ENCODE measurements at places on chromosomes 12 and 14.

- DNase-seq: no peak
These were observed 378.0 kb downstream of the FOXG1 start for GRCh38 chr14:29144621-29145020.

GRCh38 chr14:96051231-96051630, 12.1 kb downstream of the C14orf132 start:
- no peak for DNase-seq

- DNase-seq: no peak
These were observed 577.6 kb downstream of the NRXN3 start for GRCh38 chr14:78747813-78748212.

DNA sequence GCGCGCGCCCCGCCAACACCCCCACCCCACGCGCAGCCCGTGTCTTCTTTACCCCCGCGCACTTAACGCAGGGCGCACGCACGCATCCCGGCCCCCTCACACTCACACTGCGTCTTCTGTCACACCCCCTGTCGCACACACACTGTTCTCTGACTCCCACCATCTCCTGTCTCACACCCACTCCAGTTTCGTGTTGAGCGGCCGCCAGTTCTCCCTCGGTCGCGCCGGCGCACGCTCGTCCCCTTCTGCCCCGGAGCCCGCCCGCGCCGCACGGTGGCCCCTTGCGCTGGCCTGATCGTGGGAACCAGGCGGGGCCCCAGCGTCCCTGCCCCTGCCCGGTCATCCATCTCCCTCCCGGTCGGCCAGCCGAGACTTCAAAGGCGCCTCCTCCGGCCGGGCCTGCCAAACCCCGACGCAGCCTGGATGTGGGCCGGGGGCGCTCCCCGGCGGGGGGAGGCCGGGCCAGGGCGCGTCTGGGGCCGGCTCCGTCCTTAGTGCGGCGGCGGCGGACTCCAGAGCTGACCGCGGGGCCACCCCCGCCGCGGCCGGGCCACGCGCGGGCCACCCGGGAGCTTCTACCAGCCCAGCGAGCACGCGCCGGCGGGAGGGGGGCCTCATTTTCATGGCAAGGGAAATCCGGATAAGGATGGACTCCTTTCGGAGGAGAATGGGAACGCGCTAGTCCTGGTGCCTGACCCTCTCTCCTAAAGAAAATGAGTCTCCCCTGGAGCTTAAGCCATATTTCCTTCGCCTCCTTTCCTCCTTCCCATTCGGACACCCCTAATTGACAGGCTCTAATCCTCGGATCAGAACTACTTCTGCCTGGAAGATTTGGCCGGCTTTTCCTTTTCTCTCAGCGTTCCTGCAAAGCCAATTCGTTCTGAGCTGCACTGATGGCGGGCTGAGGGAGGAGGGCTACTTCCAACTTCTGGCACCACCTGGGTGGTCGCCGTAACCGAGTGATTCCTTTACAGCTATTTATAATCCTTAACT, 82.0 kb upstream of the HMGA2 start:
- no peak for DNase-seq

DNA sequence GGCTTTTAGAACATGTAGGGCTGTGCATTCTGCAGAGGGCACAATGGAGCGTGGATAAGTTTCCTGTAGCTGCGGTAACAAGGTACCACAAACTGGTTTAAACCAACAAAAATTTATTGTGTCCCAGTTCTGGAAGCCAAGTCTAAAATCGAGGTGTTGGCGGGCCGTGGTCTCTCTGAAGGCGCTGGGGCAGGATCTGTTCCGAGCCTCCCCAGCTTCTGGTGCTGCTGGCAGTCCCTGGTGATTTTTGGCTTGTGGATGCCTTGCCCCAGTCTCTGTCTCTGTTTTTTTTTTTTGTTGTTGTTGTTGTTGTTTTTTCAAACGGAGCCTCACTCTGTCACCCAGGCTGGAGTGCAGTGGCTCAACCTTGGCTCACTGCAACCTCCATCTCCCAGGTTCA, 77.5 kb downstream of the ACACB start:
- no peak for DNase-seq

GRCh38 chr12:26821212-26821701, 11.7 kb downstream of the ITPR2 start:
- DNase-seq: no peak

DNA sequence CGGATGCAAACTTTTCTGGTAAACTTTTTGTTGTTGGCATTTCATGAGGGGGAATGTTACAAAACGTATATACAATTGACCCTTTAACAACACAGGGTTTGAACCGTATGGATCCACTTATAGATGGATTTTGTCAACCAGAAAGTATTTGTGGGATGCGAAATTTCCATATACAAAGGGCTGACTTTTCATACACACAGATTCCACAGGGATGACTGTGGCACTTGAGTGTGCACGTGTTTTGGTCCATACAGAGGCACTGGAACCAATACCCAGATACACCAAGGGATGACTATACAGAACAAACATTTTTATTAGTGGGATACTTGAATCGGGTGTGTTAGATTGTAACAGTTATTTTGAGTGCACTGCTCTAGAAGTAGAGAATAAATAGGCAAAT, 29.8 kb upstream of the CCT2 start:
- no peak for DNase-seq

GRCh38 chr12:102329883-102330282, 132.2 kb upstream of the PMCH start:
- DNase-seq: no peak

DNA sequence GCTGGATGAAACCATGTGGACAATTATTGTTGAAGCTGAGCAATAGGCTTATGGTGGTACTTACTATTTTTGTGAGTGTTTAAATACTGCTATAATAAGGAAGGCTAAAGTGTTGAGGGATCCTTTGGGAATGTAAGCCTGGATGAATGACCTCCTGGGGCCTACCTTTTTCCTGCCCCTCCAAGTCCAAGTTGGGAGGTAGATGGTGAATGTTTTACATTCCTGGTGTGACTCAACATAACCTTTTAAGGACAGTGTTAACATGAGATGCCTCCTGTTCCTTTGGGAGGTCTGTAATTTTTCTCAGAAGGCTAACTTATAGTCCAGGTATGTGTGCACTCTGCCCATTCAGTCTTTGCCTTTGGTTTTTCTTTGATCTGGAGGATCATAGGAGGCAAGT, 315.9 kb downstream of the NRXN3 start:
- no peak for DNase-seq

GRCh38 chr12:51183816-51184215, 10.9 kb upstream of the TFCP2 start:
- DNase-seq: no peak

- no peak for DNase-seq
These were observed 8.6 kb downstream of the SPTLC2 start for GRCh38 chr14:77607741-77608302.

DNA sequence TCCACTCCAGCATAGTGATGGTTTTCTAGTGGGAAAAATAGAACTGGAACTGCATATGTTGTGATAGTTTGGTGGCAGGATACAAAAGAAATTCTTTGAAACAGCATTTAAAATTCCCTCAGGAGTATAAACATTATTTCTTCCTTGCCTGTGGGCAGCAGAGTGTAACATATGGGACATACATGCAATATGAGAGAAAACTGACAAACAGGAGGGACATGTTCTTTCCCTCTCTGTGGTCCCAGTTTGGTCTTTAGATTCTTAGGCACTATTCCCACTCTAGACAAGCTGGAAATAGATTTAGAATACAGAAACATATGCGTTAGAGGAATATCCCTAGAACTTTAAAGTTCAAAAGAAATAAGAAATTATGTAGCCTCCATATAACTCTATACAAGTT, 68.0 kb downstream of the MGAT4C start:
- DNase-seq: no peak

GRCh38 chr14:23681337-23681736, 45.2 kb downstream of the DHRS2 start:
- no peak for DNase-seq

DNA sequence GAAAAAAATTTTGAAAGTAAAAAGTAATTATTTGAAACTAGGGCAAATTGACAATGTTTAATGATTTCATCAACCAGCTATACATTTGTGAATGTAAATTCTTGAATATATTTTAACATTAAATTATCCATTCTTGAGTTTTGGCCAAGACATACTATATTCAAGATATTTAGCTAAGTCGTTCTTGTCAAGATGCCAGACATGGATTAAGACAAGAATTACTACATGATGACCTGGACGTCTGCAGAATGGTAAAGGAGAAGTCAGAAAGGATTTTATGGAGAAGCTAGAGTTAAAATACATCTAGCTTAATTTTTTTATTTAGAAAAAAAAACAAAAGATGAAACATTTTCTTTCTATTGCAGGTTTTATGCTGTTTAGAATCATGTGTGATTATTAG, 255.8 kb downstream of the TMTC2 start:
- no peak for DNase-seq

DNA sequence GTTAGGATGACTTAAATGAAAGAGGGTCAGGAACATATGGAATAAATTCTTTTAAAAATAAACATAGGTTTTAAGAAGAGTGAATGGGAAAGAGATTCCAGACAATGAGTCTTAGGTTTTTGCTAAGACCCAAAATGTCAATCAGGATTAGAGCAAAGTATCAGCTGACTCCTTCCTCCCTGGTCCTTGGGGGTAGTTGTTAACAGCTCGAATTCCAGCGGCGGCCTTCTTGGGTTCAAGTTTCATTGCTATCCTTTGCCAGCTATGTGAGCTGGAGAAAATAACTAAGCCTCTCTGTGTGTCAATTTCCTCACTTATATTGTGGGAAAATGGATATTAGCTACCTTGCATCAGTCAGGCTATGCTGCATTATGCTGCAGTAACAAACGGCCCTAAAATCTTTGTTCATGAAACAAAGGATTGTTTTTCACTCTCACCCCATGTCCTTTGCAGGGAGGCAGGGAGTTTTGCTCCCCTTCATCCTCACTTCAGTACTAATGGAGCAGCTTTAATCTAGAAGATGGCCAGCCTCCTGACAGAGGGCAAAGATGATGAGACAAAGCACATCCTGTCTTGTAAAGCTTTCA, 83.8 kb upstream of the RFLNA start:
- no peak for DNase-seq

GRCh38 chr12:206746-207440, 7.1 kb downstream of the SLC6A12 start:
- no peak for DNase-seq

DNA sequence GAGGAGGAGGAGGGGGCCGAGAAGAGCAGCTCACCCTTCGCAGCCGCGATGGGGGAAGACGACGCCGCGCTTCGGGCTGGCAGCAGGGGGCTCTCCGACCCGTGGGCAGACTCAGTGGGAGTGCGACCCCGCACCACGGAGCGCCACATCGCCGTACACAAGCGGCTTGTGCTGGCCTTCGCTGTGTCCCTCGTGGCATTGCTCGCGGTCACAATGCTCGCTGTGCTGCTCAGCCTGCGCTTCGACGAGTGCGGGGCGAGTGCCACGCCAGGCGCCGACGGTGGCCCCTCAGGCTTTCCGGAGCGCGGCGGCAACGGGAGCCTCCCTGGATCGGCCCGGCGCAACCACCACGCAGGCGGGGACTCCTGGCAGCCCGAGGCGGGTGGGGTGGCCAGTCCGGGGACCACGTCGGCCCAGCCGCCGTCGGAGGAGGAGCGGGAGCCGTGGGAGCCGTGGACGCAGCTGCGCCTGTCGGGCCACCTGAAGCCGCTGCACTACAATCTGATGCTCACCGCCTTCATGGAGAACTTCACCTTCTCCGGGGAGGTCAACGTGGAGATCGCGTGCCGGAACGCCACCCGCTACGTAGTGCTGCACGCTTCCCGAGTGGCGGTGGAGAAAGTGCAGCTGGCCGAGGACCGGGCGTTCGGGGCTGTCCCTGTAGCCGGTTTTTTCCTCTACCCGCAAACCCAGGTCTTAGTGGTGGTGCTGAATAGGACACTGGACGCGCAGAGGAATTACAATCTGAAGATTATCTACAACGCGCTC, 745 bp downstream of the TRHDE start:
- no peak for DNase-seq

DNA sequence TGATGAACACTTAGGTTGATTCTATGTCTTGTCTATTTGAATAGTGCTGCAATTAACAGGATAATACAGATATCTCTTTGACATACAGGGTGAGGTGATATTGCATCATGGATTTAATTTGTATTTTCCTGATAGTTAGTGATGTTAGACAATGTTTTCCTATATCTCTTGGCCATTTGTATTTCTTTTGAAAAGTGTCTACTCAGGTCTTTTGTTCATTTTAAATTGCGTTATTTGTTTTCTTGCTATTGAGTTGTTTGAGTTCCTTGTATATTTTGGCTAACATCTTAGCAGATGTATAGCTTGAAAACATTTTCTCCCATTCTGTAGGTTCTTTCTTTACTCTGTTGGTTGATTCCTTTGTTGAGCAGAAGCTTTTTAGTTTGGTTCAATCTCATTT, 460.6 kb downstream of the CCDC91 start:
- DNase-seq: no peak
